ENCODE measurements at places on chromosomes 1 and 21.

DNA sequence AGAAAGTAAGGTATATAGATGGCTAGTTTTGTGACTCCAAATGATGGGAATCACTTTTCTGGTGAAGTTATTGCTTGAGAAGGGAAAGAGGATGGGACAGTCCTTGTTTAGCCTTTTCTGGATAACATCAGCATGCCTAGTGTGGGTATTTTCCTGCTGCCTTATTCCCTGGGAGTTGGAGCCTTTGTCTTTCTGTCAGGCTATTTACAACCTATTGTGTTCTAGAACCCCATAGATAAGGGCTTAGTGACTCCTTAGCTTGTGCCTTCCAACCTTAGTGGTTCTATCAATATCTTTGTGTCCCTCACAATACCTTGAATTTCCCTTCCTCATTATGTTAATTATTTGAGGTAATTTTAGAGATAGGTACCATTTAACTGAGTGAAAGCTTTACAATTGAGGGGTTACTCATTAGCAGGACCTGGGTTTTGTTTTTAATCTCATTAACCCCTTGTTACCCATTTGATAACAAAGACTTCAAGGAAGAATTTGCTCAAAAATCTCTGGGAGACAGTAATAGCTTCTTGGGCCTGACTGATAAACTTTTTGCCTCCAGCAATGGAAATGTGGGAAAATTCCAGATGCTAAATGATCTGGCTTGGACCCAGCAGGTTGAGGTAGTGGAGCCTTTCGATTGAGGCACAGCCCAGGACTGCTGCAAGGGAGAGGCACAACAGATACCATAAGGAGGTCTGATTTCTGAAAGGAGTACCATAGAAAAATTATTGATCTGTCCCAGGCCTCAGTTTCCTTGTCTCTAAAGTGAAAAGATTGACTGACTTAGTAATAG lies 49.0 kb downstream of the CACHD1 start:
- no peak for DNase-seq

DNA sequence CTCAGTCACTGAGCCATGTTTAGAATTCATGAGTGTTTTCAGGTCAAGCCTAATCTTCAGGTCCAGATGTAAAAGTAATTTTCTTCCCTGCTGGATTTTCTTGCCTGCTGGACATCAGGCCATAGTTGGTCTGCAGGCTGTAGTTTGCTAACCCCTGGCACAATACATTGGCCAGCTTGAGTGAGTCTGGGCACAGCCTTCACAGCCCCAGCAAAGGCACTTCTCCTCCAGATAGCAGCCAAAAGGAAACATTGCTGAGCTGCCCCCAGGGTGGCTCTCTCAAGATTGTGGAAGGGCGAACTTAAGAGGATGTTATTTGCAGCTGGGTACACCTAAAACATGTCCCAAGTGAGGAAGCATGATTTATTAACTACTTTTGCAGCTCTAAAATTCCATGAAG lies 126.8 kb downstream of the PIK3R3 start:
- DNase-seq: no peak

DNA sequence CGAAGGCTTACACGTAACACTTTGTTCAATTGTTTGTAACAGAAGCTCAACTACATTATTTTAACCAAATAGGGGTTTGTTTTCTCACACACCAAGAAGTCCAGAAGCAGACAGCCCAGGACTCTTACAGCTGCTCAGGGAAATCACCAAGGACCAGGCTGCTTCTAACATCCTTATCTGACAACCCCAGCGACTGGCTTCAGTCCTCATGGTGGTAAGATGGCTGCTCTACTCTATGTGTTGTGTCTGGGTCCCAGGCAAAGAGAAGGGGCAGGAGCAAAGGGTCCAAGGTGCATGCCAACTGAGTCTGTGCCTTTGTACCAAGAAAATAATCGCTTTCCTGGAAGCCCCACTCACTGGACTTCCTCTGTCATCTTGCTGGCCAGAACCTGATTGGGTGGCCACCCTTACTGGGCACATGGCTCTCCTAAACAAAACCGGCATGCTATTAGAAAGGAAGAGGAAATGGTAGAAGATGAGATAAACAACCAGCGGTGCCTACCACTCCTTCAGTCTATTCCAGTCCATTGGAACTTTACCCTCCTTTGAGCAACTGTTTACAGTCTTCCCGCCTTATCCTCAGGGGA lies 34.1 kb upstream of the LRRC8D start:
- DNase-seq: no peak

DNA sequence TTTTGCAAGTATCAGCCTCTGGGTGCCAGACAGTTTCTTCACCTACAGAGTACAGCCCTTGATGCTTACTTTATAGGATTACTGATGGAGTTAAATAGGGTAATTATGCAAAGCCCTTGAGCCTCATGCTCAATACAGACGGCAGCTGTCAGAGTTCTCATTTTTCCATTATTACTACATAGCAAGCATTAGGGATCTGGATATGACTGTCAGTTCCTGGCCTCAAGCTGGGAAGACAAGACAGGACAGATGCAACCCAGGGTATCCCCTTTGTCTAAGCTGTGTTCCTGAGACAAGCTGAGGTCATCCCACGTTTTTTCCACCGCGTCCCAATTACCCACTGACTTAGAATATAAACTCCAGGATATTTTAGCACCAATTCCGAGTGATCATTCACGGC lies 94.4 kb downstream of the SLC35F3 start:
- DNase-seq: no peak

- no peak for DNase-seq
Observed at GRCh38 chr1:28136922-28137613, 39.4 kb downstream of the PTAFR start.

DNA sequence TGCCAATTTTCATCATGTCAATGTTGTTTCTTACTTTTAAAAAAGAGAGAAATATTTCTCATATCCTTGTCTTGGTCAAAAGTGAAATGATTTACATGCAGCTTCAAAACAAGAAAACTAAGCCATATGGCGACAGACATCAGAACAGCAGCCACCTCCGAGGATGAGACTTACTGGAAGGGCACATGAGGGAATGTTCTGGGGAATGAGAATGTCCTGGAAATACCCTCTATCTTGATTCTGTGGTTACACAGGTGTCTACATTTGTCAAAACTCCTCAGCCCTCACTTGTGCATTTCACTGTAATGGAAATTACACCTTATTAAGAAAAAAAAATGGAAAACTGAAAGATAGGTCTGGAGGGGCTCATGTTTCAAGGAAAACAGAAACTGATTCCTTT lies 14.2 kb upstream of the ECE1 start:
- no peak for DNase-seq

GRCh38 chr1:39657402-39657801 lies 14.5 kb downstream of the NT5C1A start:
- DNase-seq: no peak

- peak; percentile 47 for DNase-seq
Observed at GRCh38 chr21:43899307-43900077, 34.5 kb downstream of the AGPAT3 start.

DNA sequence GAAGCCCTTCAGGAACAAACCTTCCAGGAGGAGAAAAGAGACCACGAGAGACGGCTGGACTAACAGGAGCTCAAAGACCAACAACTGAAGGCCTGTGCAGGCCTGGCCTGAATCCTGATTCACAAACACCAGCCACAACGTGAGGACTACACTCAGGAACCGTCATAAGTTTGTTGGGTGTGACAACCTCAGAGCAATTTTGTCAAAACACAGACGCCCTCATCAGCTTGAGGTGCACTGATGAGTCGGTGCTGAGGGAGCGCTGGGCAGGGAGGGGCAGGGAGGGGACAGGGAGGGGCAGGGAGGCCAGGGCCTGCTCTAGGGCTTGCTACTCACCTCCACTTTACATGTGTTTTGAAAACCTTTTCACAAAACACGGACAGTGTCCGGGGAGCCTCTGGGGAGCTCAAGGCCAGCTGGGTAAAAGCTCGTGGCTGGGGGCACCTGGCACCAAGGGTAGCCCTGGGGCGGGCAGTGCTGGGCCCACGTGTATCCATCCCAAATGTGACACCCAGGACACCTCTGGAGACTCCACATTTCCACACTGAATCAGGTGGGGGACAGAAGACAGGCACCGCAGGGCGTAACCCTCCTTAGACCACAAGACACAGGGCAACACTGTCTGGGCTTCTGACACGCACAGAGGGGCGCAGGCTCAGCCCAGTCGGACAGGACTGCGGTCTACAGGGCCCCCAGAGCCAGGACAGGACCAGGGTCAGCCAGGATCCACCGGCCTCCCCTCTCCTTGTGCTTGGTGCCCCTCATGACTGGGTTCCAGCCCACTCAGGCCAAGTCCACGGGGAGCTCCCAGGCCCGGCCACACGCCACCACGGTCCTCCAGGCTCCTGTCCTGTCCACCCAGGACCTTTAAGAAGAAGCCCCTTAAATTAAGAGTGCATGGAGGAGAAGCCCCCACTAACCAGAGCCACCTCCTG lies 16.5 kb downstream of the LSS start:
- no peak for DNase-seq

DNA sequence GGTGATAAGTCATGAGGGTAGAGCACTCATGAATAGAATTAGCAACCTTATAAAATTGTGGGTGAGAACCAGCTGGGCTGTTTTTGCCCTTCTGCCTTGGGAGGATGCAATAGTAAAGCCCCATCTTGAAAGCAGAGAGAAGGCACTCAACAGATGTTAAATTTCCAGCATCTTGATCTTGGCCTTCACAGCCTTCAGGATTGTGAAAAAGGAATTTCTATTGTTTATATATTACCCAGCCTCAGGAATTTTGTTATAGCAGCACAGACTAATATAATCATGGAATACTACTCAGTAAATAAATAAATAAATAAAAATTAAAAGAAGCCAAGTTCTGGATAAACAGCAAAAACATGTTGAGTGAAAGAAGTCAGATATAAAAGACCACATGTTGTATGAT lies 175.2 kb downstream of the KCNT2 start:
- DNase-seq: no peak

GRCh38 chr1:206925106-206925736 lies 3.5 kb upstream of the FCMR start:
- DNase-seq: no peak

DNA sequence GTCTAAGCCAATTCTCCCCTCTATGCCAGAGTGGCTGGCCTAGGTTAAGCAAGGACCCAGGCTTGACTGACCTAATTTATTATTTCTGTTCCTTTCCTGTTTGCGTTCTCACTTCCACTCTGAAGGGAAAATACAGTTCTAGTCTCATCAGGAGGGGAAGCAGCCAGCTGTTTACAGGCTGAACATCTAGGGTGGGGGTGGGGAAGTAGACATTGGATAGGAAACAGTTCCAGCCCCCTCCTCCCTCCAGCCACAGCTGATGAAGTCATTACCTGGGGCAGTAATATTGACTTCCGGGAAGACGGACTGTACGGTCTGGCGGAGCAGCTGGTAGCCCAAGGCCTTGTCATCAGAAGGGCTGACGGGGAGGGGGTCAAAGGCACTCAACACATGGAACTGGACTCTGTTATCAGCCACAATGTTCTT lies 17.6 kb downstream of the PM20D1 start:
- DNase-seq: no peak

DNA sequence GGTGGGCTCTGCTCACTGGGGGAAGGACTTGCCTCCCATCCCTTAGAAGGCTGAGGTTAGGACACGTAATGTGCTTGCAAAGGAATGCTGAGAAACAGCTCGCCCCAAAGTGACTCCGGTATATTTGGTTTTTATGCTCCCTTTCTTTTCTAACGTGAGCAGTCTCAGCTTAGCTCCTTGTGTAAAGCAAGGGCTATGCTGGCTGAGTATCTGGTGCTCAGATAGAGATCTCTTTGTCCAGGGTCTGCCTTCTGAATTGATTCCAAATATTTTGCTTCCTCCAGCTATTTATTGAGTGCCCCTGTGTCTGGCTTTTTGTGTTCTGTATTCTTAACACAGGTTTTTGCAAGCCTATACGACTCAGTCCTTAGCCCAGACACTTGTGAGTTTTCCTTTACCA lies 94.5 kb upstream of the ARTN start:
- no peak for DNase-seq

GRCh38 chr1:14617791-14618190 lies 19.3 kb downstream of the KAZN start:
- no peak for DNase-seq

- peak; percentile 28 for DNase-seq
Observed at GRCh38 chr1:108512239-108513043, 47.5 kb upstream of the EEIG2 start.

DNA sequence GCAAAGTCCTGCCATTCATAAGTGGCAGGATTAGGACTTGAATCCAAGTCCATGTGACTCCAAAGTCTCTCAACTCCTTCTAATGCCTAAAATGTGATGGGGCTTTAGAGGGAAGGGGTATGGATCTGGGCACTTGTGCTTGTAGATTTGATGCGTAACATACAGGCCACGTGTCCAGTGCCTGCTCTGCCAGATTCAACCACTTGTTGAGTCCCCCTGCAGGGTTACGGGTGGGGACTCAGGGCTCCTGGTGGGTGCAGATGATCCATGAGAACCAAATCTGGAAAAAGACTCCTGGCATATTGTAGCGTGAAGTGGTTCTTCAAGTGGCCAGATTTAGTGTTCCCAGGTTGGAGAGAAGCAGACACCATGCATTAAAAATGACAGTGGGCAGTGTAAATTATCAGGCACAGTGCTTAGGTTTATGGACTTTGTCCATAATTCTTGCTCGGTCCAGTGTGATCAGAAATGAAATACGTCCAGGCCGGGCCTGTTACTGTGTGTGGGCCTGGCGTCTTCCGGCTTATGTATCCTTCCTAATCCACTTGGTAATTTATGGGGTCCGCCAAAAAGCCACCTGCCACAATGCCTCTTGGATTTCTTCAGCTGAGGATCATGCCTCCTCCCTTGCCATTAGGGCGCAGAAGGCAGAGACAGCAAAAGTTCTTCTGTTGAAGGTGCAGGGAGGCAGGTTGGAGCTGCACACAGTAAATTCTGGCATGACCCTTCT lies 51.2 kb upstream of the LRP8 start:
- no peak for DNase-seq

GRCh38 chr21:33109574-33110339 lies 39.8 kb downstream of the OLIG1 start:
- no peak for DNase-seq

GRCh38 chr1:47662068-47662467 lies 224.2 kb downstream of the FOXD2 start:
- DNase-seq: no peak

DNA sequence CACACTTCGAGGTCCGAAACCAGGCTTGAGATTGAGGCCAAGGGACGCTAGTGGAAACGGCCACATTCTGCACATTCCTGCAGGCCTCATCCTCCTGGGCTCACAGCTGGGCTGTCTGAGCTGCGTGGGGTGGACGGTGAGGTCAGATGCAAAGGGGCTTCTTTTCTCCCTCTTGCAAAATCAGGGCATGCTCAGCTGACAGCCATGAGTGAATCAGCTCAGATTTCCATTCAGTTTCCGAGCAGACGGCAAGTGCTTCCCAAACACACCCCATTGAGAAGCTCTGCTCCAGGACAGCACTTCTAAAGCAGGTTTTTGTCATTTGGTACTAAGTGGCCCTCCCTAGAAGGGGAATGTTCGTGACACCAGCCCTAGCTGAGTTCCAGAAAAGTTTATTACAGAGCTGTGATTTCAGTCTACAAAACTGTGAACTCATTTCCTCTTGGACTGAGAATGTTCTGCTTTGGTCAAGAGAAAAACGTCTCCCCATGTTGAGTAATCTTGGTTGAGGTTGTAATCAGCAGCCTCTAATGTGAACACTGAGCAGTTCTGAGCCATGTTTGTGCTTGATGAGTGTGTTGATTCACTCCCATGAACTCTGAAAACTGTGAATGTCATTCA lies 10.0 kb downstream of the PDPN start:
- DNase-seq: no peak

GRCh38 chr21:38777531-38777930 lies 28.2 kb upstream of the ETS2 start:
- DNase-seq: no peak

- DNase-seq: no peak
Observed at GRCh38 chr1:181113059-181113641, 24.6 kb downstream of the IER5 start.

- no peak for DNase-seq
Observed at GRCh38 chr1:114741963-114742746, 15.6 kb downstream of the CSDE1 start.

All from putamen (tissue), 1 donor.